ENCODE measurements at places on chromosomes 1 and 21. TPM values are rescaled to one million over a fixed set of nuclear protein-coding genes. Genes with fewer than 3 reads are reported as not detected.

DNA sequence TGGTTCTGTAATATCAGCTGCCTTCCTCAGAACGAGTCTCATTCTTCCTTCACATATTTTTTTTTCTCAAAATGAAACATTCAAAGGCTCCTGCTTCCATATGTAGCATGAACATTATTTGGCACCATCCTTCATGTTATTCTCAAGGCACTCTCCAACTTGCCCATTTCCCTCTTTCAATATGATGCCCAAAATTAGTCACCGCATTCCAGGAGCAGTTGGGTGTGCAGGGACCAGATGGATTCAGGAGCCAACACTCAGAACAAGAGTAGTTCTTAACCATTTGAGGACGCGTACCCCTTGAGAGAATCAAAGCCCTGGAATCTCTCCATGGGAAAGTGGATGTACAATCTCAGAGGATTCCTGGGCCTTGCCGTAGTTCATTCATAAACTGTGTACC lies 50.3 kb downstream of the KCNK1 start:
- DNase-seq, result no peak
- no peak overlapping the region for H3K27ac ChIP-seq
- no peaks in the 10 kb centered on the region for H3K36me3 ChIP-seq
- H3K4me1 ChIP-seq, result no peaks in the 10 kb centered on the region
- no peaks in the 10 kb centered on the region for H3K27me3 ChIP-seq
- no peak overlapping the region for H3K4me3 ChIP-seq

- H3K36me3 ChIP-seq, result no peaks in the 10 kb centered on the region
- H3K27ac ChIP-seq, result peak overlapping the region; percentile 98
- DNase-seq, result peak; percentile 68
- no peak overlapping the region for H3K4me3 ChIP-seq
- peaks cover 19% of the 10 kb centered on the region for H3K4me1 ChIP-seq
- no peaks in the 10 kb centered on the region for H3K27me3 ChIP-seq
Measured at GRCh38 chr1:27436204-27437159, 44.1 kb downstream of the GPR3 start.

DNA sequence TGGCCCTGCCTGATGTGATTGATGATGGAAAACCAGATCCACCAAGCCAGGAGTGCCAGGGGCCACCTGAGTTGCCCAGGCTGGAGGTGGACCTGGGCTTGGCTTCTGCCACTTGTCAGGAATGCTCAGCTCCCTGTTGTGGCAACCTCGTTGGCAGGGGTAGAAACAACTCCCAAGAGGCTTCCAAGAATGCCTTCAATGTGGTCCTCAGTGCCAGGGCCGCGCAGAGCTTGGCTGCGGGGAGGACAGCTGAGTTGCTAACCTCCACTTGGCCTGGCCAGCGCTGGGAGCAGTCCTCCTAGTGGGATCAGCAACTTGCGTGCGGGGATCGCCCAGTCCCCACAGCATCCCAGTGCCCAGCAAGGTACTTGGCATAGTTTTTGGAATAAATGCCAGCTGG lies 9.0 kb downstream of the MYOM3 start:
- H3K27ac ChIP-seq, result no peak overlapping the region
- no peaks in the 10 kb centered on the region for H3K36me3 ChIP-seq
- no peak overlapping the region for H3K4me3 ChIP-seq

- no peak for DNase-seq
- no peaks in the 10 kb centered on the region for H3K36me3 ChIP-seq
- no peaks in the 10 kb centered on the region for H3K27me3 ChIP-seq
- no peak overlapping the region for H3K27ac ChIP-seq
Measured at GRCh38 chr1:226425431-226426031, 17.6 kb upstream of the PARP1 start.

DNA sequence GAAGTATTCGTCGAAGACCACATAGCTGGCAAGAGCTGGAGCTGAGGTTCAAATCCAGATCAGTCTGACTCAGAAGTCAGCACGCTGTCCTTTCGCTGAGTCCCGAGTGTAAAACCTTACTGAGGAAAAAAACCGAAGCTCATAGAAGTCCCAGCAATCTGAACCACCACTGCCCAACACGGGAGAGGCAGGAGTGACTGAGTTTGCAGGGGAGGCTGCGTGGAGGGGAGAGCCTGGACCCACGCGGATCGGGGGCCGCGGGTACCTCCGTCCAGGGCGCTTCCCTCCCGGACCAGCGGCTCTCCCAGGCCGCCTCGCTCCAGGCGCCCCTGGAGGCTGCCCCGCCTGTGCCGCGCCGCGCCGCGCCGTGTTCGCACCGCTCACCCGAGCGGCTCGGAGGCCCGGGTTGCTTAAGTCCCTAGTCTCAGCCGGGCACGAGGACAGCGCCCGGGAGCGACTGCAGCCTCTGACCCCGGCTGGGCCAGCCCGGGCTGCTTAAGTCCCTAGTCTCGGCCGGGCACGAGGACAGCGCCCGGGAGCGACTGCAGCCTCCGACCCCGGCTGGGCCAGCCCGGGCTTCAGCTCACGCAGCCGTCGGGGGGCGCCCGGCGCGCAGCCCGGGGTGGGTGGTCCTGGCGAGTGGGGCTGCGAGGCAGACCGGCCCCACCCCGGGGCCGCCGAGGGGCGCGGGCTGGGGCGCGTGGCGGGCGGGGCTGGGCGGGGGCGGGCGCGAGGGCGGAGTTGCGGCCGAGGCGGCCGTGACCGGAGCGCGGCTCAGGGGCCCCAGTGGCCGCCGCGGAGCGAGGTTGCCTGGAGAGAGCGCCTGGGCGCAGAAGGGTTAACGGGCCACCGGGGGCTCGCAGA lies at the start of gene ADAMTSL4:
Gene ADAMTSL4, plus strand, starts transcription at position 777 of the 864 bp plus-strand sequence. CDS start 2,881 bp downstream, outside the sequence.
- H3K36me3 ChIP-seq, result no peaks in the 10 kb centered on the region
- DNase-seq, result peak; percentile 85
- no peaks in the 10 kb centered on the region for H3K27me3 ChIP-seq
- H3K4me3 ChIP-seq, result peak within 1 kb of the TSS; percentile 33
- peaks cover 47% of the 10 kb centered on the region for H3K4me1 ChIP-seq
- peak within 1 kb of the TSS; percentile 80 for H3K27ac ChIP-seq

DNA sequence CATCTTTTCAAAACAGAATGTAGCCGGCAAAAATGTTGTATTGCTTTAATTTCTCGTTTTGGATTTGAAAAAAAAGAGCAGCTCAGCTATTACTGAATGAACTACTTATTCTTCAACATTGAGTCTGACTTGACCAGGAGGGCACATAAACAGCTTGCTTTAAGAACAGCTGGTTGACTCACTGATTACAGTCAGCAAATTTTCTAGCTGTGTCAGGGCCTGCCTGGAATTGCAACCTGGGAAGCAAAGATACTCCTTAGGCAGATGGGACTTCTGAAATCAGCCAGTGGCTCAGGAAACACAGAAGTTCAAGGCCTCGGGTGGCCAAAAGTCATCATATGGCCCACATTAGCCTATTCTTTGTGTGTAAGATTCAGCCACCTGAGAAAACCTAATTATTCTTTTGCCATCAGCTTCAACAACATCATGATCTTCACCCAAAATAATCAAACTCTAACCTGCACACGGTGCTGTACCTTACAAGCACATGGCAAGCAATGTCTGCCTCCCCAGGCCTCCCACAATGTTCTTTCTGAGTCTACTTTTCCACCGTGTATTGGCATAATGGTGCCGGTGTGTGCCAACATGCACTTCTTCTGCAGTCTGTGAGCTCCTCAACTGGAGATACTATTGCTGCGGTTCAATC lies 307.2 kb downstream of the HHIPL2 start:
- H3K27me3 ChIP-seq, result no peaks in the 10 kb centered on the region
- no peak for DNase-seq
- no peaks in the 10 kb centered on the region for H3K36me3 ChIP-seq

GRCh38 chr1:41646186-41646585 lies 161.7 kb upstream of the EDN2 start:
- H3K36me3 ChIP-seq, result no peaks in the 10 kb centered on the region
- H3K4me3 ChIP-seq, result no peak overlapping the region
- no peak for DNase-seq
- H3K27me3 ChIP-seq, result no peaks in the 10 kb centered on the region
- no peaks in the 10 kb centered on the region for H3K4me1 ChIP-seq

- H3K27ac ChIP-seq, result no peak overlapping the region
- no peaks in the 10 kb centered on the region for H3K27me3 ChIP-seq
- no peaks in the 10 kb centered on the region for H3K36me3 ChIP-seq
Measured at GRCh38 chr1:187840557-187840956, 1011.8 kb downstream of the PLA2G4A start.

- no peak for DNase-seq
- H3K36me3 ChIP-seq, result no peaks in the 10 kb centered on the region
- peaks cover 7% of the 10 kb centered on the region for H3K4me1 ChIP-seq
- H3K27me3 ChIP-seq, result peaks cover 7% of the 10 kb centered on the region
- H3K4me3 ChIP-seq, result no peak overlapping the region
Measured at GRCh38 chr1:3111348-3112021, 42.5 kb downstream of the PRDM16 start.

- DNase-seq, result no peak
- no peak overlapping the region for H3K27ac ChIP-seq
- no peak overlapping the region for H3K4me3 ChIP-seq
- H3K4me1 ChIP-seq, result peaks cover 11% of the 10 kb centered on the region
Measured at GRCh38 chr21:45517249-45518065, 24.8 kb downstream of the SLC19A1 start.

The KLHL17 gene
- total RNA-seq, result 10.0 TPM

The SH2D1B gene
- total RNA-seq, result 0.61 TPM

The PRAMEF11 gene
- total RNA-seq, result not detected

The CD1B gene
- total RNA-seq, result not detected

The ADGRL4 gene
- 9.6 TPM for total RNA-seq

The TGFB2 gene
- 4.4 TPM for total RNA-seq
